ENCODE measurements at places on chromosomes 3 and 15.

- DNase-seq, result no peak
Observed at GRCh38 chr3:138511945-138512344, 77.5 kb downstream of the ESYT3 start.

DNA sequence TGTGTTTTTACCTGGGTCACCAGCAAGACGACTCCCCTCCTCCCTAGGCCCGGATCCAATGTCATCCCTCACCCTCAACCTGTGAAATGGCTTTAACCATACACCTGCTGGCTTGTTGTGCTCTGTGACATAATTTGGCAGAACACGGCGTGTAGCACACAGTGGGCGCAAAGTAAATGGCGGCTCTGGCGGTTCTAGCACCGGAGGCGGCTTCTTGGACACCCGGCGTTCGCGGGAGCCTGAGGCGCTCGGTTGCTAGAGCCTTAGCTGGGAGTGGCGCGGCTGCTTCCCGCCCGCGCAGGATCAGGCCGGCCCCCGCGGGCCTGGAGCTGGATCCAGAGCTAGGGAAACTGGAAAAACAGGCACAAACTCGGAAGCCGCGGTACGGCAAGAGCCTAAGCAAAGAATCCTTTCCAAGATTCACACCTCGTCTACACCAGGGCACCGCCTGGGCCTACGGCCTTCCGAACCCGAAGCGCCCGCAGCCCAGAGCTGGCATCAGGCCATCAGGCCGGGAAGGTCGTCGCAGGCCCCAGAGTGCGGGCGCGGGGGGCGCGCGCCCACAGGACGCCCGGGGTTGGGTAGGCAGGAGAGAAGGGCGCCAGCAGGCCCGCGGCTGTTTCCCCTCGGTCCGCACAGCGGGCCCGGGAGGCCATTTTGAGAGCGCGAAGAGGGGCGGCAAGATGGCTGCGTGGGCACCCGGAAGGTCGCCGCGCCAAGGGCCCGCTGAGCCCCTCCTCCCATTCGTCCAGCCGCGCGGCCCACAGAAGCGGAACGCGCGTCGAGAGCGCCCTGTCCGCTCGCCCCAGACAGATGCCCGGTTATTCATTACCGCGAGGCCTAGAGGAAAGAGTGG lies 43.9 kb upstream of the POLG start:
- DNase-seq, result no peak

GRCh38 chr15:46703020-46703861 lies 1014.1 kb upstream of the SEMA6D start:
- no peak for DNase-seq

- no peak for DNase-seq
Observed at GRCh38 chr15:66149871-66150270, 103.7 kb downstream of the MEGF11 start.

- DNase-seq, result peak; percentile 25
Observed at GRCh38 chr3:132209855-132210254, 107.4 kb upstream of the ACP3 start.

- no peak for DNase-seq
Observed at GRCh38 chr3:83403927-83404326, 1554.9 kb upstream of the CADM2 start.

GRCh38 chr15:38454696-38455090 lies 766 bp downstream of the FAM98B start:
- no peak for DNase-seq
